Central memory CD4-positive, alpha-beta T cell (primary cell): ENCODE measurements at places on chromosomes 13 and 19.
A peak's percentile ranks its signal among the peaks of the same experiment; 100 is the strongest.

- DNase-seq: no peak
Observed at GRCh38 chr13:30319655-30320054, 12.3 kb upstream of the KATNAL1 start.

- no peak for DNase-seq
Observed at GRCh38 chr19:3149089-3149488, 13.3 kb downstream of the GNA15 start.

- peak; percentile 18 for DNase-seq
Observed at GRCh38 chr19:49851456-49852259, 699 bp downstream of the PTOV1 start.

DNA sequence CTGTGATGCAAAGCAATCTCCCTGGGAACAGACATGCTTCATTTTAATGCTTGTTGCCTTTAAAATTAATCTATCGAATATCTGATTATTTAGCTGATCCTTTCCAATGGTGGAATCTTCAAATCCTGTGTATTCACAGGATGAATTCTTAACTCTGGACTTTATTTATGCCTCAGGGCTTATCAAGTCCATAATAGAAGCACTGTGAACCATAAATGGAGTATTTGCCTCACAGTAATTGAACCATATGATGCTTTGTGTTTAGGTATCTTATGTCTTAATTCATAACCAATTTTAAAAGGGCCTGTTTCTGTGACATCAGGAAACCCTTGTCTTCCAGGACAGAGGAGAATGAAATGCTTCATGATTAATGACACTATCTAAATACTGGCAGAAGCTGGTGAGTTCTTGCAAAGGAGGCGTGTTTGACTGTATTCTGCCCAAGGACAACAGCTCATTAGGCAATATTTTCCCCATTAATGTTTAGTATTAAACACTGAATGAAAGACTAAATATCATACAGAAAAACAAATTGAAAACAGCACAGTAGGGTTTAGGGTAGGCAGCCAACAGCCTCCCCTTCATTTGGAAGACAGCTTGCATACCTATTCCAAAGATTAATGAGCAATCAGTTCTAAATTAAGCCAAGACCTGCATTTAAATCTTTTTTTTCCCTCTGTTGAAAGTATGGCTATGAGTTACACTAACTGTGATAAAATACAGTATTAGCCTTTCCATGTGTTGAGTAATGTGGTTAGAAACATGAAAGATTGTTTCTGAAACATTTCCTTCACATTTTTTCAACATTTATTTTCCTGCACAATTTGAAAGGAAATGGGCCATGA, 709.4 kb downstream of the PCDH9 start:
- DNase-seq: no peak

- DNase-seq: no peak
Observed at GRCh38 chr13:40433001-40433400, 233.4 kb downstream of the FOXO1 start.

- no peak for DNase-seq
Observed at GRCh38 chr13:105982219-105982930, 553.1 kb downstream of the EFNB2 start.
